ENCODE measurements at places on chromosomes 5 and 9.
A peak's percentile ranks its signal among the peaks of the same experiment; 100 is the strongest.

DNA sequence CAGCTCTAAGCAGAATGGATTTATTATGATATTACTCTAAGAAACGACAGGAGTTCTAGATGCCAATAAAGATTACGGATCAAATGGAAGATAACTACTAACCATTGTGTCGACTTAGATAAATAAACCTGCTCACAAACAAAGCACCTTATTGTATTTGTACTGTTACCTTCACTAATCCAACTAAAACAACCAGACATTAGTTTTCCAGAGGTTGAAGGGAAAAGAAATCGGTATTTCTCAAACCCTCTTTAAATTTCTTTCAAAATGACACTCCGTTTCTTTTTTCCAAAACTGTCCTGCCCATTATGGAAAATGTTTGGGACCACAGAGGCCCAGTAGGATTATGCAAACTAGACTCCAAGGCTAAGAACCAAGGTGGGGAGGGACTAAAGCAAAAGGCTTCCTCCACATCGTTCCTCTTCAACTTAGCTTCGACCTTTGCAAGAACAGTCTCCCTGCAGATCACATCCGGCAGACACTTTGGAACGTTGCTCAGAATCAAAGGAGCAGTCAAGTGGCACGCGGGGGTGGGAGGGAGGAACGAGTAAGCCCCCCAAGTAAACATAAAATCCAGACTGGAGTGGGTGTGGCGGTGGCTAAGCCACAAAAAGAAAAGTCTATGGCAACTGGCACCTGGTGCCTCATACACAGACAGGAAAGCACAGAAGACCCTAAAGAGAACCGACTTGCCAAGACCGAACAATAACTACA is 2.7 kb downstream of the MLLT3 start:
- no peak for DNase-seq

- DNase-seq: peak; percentile 79
Observed at GRCh38 chr9:133677126-133678010, 41.2 kb downstream of the DBH start.

DNA sequence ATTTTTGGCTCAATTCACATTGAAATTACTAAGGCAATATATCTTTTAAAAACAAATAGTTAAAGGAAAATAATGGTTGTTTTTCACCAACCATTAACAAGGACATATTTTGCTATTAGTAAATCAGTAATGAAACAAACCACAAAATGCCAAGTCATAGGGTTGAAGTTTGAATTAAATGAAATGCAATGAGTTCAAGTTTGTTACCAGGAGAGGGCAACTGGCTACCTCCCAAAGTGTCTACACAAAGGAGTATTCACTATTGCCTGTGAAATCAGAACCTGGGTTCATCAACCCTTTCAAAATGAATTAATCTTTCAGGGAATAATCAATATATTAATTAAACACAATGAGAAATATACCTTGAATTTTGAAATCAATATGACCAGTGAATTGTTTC is 138.4 kb upstream of the DMRTA1 start:
- no peak for DNase-seq

DNA sequence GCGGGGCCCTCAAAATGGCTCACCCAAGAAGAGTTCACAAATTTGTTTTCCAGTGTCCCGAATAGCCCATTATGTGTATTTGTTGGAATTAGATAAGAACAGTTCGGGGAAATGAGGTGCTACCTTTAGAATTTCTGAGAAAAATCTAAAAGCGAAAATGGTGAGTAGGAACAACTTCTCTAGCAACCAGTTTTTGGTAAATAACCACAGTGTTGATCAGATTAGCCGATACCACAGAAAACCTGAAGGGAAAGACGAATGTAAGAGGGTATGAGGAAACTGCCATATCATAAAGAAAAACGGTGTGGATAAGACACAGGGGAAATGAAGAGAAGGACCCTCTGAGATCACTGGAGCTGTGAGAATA is 31.0 kb downstream of the ADAM19 start:
- DNase-seq: no peak

GRCh38 chr9:108468364-108468763 is 387.4 kb downstream of the ACTL7B start:
- no peak for DNase-seq
